ENCODE measurements at places on chromosomes 3 and 15.

GRCh38 chr3:127698691-127699415 is 26.1 kb downstream of the ABTB1 start:
- no peak for DNase-seq

- no peak for DNase-seq
Measured at GRCh38 chr15:96353930-96354730, 23.6 kb downstream of the NR2F2 start.

DNA sequence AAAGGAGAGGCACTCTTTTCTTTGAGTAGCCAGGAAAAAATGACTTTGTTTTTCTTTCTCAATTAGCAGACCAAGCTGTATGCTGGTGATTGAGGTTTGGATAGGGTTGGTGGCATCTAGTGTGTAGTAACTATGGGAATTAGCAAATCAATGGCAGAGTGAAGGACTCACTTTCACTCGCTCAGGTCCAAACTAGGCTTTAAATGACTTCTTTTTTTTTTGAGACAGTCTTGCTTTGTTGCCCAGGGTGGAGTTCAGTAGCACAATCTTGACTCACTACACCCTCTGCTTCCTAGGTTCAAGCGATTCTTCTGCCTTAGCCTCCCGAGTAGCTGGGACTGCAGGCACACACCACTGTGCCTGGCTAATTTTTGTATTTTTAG is 35.9 kb downstream of the PRKCI start:
- no peak for DNase-seq

DNA sequence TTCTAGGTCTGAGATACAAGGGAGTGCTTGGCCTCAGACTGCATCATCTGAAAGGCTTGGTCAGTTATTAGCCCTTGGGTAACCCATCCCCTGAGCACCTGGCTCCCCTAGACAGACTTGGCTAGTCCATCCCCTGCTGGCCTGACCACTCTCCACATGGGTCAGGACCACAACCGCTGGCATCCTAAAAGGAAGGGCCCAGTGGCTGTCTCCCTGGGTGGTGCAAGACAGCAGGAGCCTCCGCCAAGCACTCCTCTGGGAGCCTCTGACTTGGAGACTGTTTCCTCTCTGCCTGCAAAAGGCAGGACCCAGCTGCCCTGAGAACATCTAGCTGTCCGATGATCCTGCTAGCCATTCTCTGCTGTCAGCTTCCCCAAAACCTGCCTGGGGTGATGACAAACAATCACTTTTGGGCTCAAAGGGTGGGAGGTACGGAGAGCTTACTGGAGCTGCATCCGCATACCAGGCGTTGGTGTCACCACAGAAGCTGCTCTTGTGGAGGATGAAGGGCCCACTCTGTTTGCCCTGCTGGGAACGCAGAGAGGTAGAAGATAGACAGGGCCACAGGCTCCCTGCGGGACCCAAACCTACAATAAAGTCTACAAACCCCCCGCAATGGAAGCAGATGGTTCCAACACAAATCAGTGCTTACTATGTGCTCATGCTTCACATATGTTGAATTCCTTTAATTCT is 108.0 kb upstream of the PRR20G start:
- DNase-seq = no peak

DNA sequence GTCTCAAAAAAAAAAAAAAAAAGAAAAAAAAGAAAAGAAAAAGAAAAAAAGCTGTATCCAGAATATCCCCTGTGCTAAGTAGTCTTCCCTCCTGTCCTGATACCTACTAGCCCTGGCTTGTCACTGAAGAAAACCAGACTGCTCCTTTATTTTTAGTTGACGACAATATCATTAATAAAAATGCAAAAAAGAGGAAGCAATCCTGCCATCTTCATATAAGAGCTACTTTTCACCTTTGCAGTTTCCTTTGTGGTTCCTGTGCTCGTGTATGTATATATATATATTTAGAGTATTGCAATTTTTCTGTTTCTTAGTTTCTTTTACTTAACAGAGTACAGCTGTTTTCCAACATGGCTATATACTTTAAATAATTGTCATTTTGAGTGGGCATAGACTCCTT is 13.6 kb downstream of the C3orf20 start:
- DNase-seq = peak; percentile 75

DNA sequence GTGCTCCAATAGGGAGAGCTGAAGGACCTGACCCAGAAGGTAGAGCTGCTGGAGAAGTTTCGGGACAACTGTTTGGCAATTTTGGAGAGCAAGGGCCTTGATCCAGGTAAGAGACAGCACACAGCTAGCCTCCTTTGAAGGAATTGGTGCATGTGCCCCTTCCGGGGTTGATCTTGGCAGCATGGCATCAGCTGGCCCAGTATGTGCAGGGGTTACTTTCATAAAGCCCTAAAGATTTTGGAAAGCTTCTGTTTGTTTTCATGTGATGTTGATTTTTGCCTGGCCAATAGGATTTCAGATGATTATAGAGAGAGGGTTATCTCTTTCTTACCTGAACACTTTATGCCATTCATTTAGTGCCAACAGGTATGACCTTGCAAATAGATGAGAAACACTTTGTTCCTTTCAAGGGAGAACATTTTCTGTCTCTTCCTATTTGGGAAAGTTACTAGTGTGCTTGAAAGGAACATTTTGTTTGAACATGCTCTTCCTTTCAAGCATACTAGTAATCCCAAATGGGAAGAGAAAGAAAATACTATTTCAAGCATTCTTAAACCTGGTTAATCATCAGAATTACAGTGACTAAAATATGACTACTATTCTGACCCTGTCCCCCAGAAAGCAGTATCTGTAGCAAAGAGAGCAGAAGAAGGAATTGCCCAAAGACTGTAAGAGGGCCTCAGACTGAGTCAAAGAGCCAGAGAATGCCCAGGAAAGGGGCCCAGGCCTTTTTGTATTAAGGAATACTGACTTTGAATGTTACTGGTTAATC is 7.5 kb downstream of the KNSTRN start:
- DNase-seq = no peak

- DNase-seq = peak; percentile 29
Measured at GRCh38 chr3:5499404-5499803, 311.9 kb downstream of the EDEM1 start.

DNA sequence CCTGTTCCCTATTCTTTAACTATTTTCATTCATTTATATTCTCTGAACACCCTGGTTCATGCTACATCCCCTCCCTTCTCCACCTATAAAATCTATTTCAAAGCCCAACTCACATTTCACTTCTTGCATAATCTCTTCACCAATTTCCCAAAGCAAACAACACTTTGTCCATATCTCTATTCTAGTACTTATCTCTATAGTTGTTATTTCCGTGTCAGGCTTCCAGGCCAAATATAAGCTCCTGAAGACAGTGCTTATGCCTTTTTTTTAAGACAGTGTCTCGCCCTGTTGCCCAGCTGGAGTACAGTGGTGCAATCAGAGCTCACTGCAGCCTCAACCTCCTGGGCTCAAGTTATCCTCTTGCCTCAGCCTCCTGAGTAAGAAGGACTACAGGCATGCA is 43.6 kb downstream of the DNAH12 start:
- DNase-seq = no peak

DNA sequence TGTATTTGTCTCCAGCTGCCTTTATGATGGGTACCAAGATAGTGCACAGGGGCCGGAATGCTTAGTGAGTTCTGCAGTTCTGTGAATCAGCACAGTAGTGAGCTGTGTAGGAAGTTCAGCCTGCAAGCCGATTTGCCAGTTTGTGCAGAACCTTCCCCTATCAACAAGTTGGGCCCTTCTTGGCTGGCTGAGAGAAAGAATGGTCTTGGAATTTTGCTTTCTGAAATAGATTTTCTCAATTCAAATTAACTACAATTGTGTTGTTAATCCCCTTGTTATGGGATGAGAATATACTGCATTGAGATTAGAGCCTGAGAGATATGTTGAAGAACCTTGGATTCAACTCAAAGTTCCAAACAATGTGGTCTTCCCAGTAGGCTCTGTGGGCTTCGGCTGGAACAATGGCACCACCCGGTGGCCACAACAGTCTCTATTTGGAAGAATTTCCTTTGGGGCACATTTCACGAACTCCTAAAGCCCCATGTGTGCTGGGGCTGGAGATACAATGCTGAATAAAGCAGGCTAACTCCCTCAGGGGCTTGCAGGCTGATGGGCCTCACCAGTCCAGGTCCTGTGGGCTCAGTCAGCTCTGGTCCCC is 59.1 kb downstream of the TRIM42 start:
- DNase-seq = no peak

GRCh38 chr3:71672807-71673206 is 52.4 kb downstream of the EIF4E3 start:
- no peak for DNase-seq

- DNase-seq = no peak
Measured at GRCh38 chr3:119870512-119870911, 88.6 kb downstream of the NR1I2 start.
